ENCODE measurements at places on chromosomes 5 and 9.

DNA sequence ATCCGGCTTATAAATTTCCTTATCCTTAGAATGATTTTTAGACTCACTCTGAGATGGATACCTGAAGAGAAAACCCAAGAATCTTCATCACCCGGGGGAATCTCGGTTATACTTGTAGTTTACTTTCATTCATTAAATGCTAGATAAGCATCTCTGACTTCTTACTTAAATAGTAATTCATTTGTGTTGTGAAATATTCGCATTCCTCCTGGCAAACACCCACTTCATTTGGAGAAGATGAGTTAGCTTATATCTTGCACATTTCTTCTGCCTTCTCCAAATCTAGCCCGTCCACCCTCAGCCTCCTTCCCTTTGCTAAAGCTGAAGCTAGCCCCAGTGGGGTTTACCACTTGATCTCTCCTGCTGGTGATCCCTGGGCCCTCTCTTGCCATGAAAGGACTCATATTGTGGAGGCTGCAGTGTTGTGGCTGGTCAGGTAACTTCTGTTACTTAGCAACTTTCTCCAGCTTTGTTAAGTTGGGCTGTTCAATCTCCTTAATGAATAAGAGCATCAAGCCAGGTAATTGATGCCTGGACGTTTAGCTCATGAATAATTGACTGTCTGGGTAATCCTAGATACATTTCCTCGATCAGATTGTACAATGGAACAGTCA lies 11.3 kb upstream of the POU4F3 start:
- no peak for DNase-seq

- no peak for DNase-seq
Observed at GRCh38 chr5:178455480-178455835, 134.7 kb downstream of the COL23A1 start.

DNA sequence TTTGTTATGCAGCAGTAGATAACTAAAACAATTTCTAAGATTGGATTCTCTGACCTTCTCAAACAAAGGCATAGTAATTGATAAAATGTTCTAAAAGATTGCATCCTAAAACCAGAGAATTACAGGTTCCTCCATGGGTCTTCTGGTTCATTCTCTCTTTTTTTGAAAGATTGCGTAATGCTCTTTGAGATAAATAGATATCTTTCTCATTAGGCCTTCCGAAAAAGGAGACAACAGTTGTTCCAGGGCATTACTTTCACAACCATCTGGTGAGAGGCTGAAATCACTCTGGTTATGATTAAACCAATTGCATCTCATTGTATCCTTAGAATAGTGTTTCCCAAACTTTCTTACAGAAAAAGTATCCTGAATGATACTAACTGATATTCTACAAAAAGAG lies 174.7 kb upstream of the NREP start:
- DNase-seq: no peak

DNA sequence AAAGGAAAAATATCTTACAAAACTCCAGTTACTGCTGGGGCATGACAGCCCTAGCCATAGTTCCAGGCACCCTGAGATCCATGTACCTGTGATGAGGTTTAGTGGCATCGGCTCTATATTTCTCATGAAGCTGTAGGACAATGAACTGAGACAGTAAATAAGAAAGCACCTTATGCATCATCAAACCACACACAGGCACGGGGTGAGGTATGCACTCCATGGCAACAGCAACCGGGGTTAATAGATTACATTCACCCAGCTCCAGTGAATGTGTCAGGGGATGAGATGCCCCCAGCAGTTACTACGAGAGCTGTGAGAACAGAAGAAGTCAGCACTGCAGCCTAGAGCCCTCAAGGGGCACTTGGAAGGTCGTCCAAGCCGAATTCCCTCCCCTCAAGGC lies 162.0 kb upstream of the S1PR3 start:
- DNase-seq: no peak

DNA sequence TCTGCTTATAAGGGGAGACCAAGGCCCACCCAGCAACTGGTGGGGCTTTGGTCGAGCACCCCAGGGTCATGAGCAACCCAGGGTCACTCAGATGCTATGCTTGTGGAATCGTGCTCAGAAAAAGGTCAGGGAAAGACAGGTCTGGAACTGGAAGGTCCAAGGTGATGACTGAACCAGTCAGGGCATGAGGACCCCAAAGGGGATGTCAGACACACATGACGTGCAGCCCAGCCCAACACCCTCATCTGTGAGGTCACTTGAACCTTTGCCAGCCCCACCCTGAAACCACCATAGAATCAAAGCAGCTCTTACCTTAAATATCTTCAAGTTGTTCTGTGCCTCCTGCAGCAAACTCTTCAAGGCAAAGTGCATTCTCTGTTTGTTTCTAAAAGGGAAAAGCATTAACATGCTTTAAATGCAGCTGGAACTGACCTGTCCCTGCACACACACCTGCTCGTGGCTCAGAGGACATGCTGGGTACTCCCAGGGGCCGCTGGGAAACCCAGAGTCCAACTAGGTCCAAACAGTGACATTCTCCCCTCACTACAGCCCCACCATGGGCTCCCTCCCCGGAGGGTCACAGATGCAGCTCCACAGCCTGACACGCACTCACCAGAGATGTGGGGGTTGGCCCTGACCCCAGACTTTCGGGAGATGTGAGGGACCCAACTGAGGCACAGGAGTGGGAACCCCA lies 29.4 kb downstream of the IPPK start:
- DNase-seq: peak; percentile 16

- DNase-seq: no peak
Observed at GRCh38 chr9:96497117-96497399, 47.1 kb downstream of the HABP4 start.

DNA sequence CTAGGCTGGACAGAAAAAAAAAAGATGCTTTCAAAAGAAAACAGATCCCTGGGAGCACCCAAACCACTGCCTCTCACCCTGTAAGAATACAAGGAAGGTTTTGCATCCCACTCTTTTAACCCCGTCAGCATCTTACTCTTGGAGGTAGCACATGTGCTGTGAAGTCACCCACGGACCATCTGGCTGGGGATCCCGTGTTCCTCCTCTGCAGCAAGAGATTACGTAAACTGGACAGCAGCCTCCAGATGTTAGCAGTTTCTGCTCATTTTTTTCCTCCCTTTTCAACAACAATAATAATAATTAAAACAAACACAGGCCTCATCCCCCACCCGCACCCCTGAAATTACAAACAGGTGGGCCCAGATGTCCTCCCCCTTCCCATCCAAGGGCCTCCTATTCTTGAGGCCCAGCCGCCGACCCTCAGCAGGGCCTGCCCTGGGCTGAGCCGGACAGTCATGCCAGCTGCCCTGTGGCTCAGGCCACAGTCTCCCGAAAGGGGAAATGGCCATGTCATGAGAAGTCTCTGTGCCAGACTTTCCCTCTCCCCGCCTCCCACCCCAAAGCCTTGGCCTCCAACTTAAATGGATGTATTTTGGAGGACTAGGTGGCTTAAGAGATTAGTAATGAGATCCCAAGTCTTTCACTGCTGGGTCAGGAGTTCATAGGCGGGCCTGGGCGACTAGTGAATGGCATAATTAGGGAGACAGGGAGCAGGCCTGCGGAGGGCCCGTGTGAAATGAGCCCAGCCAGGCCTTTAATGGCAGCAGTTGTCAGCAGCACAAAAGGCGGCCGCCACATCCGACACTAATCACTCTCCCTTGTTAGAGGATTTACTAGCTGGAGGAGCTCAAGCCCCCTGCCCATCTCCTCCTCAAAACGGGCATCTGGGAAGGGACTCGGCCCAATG lies 165.1 kb downstream of the PAPPA start:
- peak; percentile 82 for DNase-seq

DNA sequence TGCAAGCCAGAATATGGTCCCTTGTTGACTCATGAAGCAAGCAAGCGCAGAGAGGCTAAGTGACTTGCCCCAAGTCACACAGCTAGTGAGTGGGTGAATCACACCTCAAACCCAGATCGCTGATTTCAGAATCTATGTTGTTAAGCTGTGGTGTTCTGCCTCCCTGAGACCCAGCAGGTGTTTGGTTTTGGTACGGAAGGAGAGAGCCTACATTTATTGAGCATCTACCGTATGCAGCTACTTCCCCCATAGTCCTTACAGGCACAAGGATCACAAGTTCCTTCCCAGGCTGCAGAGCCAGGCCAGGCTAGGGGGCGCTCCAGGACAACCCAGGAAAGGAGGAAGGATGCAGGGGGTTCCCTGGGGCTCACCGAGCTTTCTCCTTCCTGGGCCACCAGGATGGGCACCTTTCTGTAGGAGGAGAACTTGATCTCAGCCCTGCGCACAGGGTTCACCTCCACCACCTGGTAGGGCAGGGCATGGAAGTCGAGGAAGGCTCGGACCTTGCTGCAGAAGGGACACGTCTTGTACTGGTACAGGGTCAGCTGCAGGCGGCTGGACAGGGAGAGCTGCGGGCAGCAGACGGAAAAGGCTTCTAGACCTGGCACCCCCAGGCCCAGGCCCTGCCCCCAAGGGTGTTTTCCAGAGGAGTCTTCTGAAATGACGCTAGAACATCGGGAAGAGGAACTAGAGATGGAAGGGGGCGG lies 2.5 kb downstream of the PTGES2 start:
- peak; percentile 56 for DNase-seq

DNA sequence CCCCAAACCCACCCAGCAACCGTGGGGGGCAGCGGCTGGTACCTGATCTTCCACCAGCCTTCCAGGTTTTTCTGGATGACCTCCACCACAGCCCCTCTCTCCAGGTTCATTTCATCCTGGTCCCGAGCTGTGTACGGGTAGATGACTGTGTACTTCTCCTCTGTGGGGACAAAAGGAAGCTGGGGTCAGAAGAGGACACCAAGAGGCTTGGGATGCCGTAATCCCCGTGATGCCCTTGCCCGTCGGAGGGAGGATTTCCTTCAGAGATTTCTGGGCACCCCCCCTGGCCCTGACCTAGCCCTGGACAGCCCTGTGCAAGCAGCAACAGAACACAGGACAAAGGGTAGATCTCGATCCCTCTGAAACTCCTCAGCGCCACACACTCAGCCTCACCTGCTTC lies 70.3 kb upstream of the UBTD2 start:
- DNase-seq: no peak

GRCh38 chr9:5622016-5622415 lies 6.9 kb upstream of the RIC1 start:
- DNase-seq: no peak

GRCh38 chr9:135373820-135374219 lies 105.8 kb upstream of the PPP1R26 start:
- no peak for DNase-seq

GRCh38 chr5:43561356-43561755 lies 4.5 kb upstream of the PAIP1 start:
- no peak for DNase-seq

- no peak for DNase-seq
Observed at GRCh38 chr5:144198386-144198785, 27.7 kb downstream of the KCTD16 start.

Data from uterus (tissue), 4 donors.